ENCODE measurements at places on chromosomes 6 and 20.

DNA sequence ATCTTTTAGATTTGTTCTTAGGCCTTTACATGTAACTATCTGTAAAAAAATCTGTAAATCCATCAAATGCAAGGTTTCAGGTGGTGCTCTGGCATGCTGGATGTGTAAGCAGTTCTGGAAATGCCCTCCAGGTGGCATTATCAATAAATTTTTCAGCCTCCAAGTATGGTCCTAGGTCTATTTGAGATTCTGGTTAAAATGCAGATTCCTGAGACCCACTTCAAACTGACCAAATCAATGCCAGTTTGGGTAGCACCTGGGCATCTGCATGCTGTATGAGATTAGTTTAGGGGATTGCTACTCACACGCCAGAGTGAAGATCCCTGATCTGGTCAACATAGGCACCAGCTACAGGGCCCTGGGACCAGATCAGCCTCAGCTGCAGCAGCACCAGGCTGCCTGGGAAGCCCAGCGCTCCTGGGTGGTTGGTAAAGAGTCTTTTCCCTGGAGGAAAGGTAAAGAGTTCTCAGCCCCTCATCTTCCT lies 507.3 kb upstream of the CITED2 start:
- peak; percentile 58 for DNase-seq

- no peak for DNase-seq
These were observed 7.0 kb upstream of the PRSS35 start for GRCh38 chr6:83505356-83505755.

GRCh38 chr20:45409521-45410272 lies 1.6 kb downstream of the DBNDD2 start:
- no peak for DNase-seq

DNA sequence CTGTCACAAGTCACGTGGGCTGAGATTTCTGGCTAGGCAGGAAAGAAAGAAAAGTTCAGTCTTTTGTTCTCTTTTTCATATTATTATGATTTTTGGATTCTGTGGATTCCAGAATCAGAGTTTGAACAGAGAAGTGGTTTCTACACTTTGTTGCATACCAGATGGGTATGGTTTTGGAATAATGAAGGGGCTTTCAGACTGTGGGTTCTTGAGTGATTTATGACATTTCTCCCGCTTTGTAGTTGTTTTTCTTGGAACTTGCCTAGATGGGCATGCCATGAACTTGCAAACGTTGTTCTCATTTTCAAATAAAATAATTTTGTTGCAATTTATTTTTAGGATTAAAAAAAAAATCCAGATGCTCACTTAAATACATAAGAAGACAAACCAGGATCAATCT lies 34.4 kb downstream of the CBFA2T2 start:
- DNase-seq = no peak

GRCh38 chr6:16947375-16948015 lies 154.4 kb upstream of the STMND1 start:
- DNase-seq = peak; percentile 67

DNA sequence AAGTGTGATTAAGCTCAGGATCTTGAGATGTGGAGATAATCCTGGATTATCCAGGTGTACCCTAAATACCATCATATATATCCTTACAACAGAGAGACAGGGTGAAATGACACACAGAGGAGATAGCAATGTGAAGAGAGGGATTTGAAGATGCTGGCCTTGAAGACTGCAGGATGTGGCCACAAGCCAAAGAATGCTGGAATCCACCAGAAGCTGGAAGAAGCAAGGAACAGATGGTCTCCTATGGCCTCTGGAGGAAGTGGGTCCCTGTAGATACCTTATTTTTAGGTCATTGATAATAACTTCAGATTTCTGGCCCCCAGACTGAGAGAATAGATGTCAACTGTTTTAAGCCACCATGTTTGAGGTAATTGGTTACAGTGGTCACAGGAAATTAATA lies 95.0 kb downstream of the PAK5 start:
- DNase-seq = no peak
